ENCODE measurements at places on chromosomes 11 and 22. TPM values are rescaled to one million over a fixed set of nuclear protein-coding genes. Genes with fewer than 3 reads are reported as not detected.

- DNase-seq: no peak
- H3K36me3 ChIP-seq: no peaks in the 10 kb centered on the region
- H3K27me3 ChIP-seq: no peaks in the 10 kb centered on the region
Measured at GRCh38 chr11:29282088-29282487, 734.7 kb downstream of the KCNA4 start.

Gene TMEM86A
- total RNA-seq: 6.5 TPM

GRCh38 chr11:61682906-61683675 is 2.9 kb downstream of the DAGLA start:
- H3K27me3 ChIP-seq: no peaks in the 10 kb centered on the region
- peaks cover 17% of the 10 kb centered on the region for H3K4me1 ChIP-seq
- no peaks in the 10 kb centered on the region for H3K36me3 ChIP-seq
- no peak overlapping the region for H3K4me3 ChIP-seq
- DNase-seq: no peak

GRCh38 chr22:22576989-22577427 is 17.9 kb upstream of the PRAME start:
- no peak for DNase-seq
- H3K27ac ChIP-seq: no peak overlapping the region
- H3K36me3 ChIP-seq: no peaks in the 10 kb centered on the region
- H3K4me3 ChIP-seq: no peak overlapping the region
- H3K27me3 ChIP-seq: peaks cover 4% of the 10 kb centered on the region

Gene STK33
- total RNA-seq: 14.6 TPM

Gene ZBTB16
- total RNA-seq: 230 TPM

GRCh38 chr11:87368858-87369480 is 331.2 kb downstream of the TMEM135 start:
- H3K36me3 ChIP-seq: no peaks in the 10 kb centered on the region
- no peak overlapping the region for H3K4me3 ChIP-seq
- no peak overlapping the region for H3K27ac ChIP-seq
- no peaks in the 10 kb centered on the region for H3K4me1 ChIP-seq
- H3K27me3 ChIP-seq: no peaks in the 10 kb centered on the region
- no peak for DNase-seq

Gene OR51I1
- total RNA-seq: not detected

GRCh38 chr11:117172724-117173421 is 5.7 kb upstream of the SIDT2 start:
- no peak for DNase-seq
- H3K27me3 ChIP-seq: no peaks in the 10 kb centered on the region
- H3K4me1 ChIP-seq: peaks cover 4% of the 10 kb centered on the region
- H3K4me3 ChIP-seq: no peak overlapping the region

GRCh38 chr11:35116245-35116644 is 22.7 kb upstream of the CD44 start:
- H3K36me3 ChIP-seq: no peaks in the 10 kb centered on the region
- H3K27ac ChIP-seq: no peak overlapping the region
- DNase-seq: no peak
- H3K4me3 ChIP-seq: no peak overlapping the region
- H3K4me1 ChIP-seq: no peaks in the 10 kb centered on the region
- no peaks in the 10 kb centered on the region for H3K27me3 ChIP-seq

Gene UPK3A
- total RNA-seq: 103 TPM

GRCh38 chr22:17057959-17058814 is 26.6 kb upstream of the IL17RA start:
- H3K4me1 ChIP-seq: no peaks in the 10 kb centered on the region
- DNase-seq: peak; percentile 72
- no peak overlapping the region for H3K4me3 ChIP-seq
- no peaks in the 10 kb centered on the region for H3K36me3 ChIP-seq

DNA sequence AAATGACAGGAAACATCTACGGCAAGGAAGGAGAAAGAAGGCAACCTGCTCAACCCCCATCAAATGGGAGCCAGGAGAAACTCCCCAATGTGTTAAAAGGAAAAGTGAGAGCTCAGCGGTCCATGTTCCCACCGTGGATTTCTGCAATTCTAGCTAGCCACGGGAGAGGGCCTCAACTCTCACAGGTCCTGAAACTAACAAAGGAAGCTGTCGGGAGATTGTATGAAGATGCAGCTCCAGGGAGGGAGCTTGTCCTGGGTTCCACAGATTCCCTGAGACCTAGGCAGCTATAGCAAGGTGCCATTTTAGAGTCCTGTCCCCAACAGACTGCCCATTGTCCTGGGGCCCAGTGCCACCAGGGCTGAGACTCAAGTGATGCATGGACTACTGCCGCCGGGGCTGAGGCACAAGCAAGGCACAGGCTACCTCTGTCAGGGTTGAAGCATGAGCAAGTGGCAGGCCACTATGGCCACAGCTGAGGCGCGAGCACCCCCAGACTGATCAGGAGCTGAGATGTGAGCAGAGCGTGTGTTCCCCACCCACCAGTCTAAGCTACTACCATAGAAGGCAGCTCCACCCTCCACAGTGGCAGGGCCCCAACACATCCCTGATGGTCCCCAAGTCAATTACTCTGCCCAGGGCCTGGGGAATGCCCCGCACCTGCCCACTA is 31.3 kb downstream of the RSF1 start:
- H3K27me3 ChIP-seq: no peaks in the 10 kb centered on the region
- H3K36me3 ChIP-seq: no peaks in the 10 kb centered on the region
- H3K27ac ChIP-seq: no peak overlapping the region
- DNase-seq: no peak

Gene WNT7B
- total RNA-seq: 7.7 TPM

Gene KCNK4
- not detected for total RNA-seq

GRCh38 chr11:34267417-34267816 is 90.4 kb downstream of the ABTB2 start:
- H3K36me3 ChIP-seq: no peaks in the 10 kb centered on the region
- no peak overlapping the region for H3K4me3 ChIP-seq
- no peaks in the 10 kb centered on the region for H3K27me3 ChIP-seq
- no peaks in the 10 kb centered on the region for H3K4me1 ChIP-seq
- no peak overlapping the region for H3K27ac ChIP-seq

Gene LDHAL6A
- not detected for total RNA-seq

GRCh38 chr11:76226626-76227025 is 20.3 kb upstream of the WNT11 start:
- DNase-seq: no peak
- no peaks in the 10 kb centered on the region for H3K27me3 ChIP-seq
- H3K27ac ChIP-seq: no peak overlapping the region

- H3K4me1 ChIP-seq: no peaks in the 10 kb centered on the region
- H3K27me3 ChIP-seq: no peaks in the 10 kb centered on the region
- no peak for DNase-seq
- H3K4me3 ChIP-seq: no peak overlapping the region
Measured at GRCh38 chr11:133443206-133443747, 89.0 kb downstream of the OPCML start.

DNA sequence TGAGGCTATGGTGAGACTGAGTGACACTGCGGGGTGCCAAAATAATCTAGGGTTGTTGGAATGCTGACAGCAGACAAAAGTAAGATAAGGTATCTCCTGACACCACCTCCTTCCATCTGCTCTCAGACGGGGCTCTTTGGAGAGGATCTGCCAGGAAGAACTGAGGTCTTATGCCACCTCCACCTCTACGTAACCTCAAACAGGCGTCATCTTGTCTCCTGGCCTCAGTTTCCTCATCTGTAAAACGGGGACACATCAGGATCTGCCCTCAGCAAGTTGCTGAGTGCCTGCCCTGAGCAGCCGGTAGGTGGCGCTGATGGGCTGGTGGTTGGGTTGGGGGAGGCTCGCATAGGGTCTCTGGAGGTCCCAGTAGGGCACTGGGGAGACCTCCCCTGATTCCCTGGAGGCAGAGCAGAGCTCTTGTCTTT is 1.7 kb upstream of the MYEOV start:
- H3K27me3 ChIP-seq: no peaks in the 10 kb centered on the region
- H3K36me3 ChIP-seq: no peaks in the 10 kb centered on the region
- no peak for DNase-seq
- no peaks in the 10 kb centered on the region for H3K4me1 ChIP-seq
- H3K4me3 ChIP-seq: no peak overlapping the region

Gene SNX32
- total RNA-seq: 0.91 TPM

Gene ARHGAP8
- 64.5 TPM for total RNA-seq

Gene LINC01488
- not detected for total RNA-seq

Gene UBTFL1
- not detected for total RNA-seq

Gene USP35
- total RNA-seq: 13.6 TPM

GRCh38 chr11:134719397-134719796 is 307.4 kb upstream of the B3GAT1 start:
- H3K4me1 ChIP-seq: no peaks in the 10 kb centered on the region
- no peak overlapping the region for H3K4me3 ChIP-seq
- H3K36me3 ChIP-seq: no peaks in the 10 kb centered on the region
- DNase-seq: no peak

Gene PKNOX2
- total RNA-seq: 14.7 TPM

DNA sequence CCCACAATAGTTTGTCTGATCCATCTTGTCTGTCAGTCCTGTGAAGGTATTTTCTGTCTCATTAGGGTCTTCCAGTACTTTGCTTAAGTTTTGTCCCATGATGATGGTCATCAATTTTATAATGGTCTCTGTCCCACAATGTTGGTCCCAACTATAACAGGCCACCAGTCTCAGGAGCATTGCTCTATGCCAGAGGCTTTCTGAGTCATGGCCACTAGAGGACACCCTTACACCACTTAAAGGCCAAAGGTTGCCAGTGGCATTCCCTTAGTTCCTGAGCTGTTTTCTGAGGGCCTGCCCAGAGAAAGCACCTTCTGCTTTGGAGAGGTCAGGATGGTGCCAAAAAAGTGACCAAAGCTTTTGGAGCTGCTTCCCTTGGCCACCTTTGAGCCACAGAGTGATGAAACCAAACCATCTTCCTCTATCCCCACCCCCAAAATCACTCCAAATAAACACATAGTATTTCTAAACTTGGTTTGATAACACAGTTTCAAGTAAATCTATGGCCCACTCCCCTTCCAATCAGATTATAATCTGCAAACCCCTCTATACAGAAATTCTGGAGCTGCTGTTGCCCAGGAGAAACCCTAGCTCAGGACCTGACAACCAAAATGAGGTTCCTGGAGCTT is 19.3 kb downstream of the EIF3F start:
- peak; percentile 28 for DNase-seq
- no peak overlapping the region for H3K4me3 ChIP-seq
- no peaks in the 10 kb centered on the region for H3K27me3 ChIP-seq
- H3K27ac ChIP-seq: no peak overlapping the region
- no peaks in the 10 kb centered on the region for H3K4me1 ChIP-seq

Gene LDHA
- total RNA-seq: 182 TPM

- H3K4me3 ChIP-seq: no peak overlapping the region
- DNase-seq: no peak
- H3K27ac ChIP-seq: no peak overlapping the region
- no peaks in the 10 kb centered on the region for H3K4me1 ChIP-seq
- H3K27me3 ChIP-seq: no peaks in the 10 kb centered on the region
Measured at GRCh38 chr11:6671991-6672390, 11.1 kb downstream of the MRPL17 start.

Gene MPPED1
- total RNA-seq: 0.77 TPM

Gene GAL3ST3
- total RNA-seq: 4.3 TPM

- no peaks in the 10 kb centered on the region for H3K36me3 ChIP-seq
- no peaks in the 10 kb centered on the region for H3K4me1 ChIP-seq
- DNase-seq: no peak
- no peak overlapping the region for H3K4me3 ChIP-seq
- H3K27me3 ChIP-seq: no peaks in the 10 kb centered on the region
- H3K27ac ChIP-seq: no peak overlapping the region
Measured at GRCh38 chr11:41201156-41201555, 258.3 kb downstream of the LRRC4C start.

Gene CTSW
- 1.3 TPM for total RNA-seq

DNA sequence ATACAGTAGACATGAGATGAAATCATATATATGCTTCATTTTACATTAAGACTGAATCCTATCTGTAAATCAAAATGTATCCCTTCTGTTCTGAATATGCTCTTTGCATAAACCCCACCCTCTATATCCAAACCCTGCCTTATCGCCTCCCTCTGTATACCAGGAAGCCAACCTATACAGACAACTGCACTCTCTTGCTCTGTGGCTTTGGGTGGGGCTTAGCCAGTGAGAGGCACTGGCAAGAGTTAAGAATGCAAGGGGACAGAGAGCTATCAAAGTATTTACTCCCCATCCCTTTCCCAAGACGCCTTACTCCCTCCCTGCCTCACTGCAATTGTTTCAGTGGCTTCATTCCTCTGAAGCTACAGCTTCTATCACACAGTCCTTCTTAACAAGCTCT is 309.8 kb downstream of the TTC28 start:
- no peak for DNase-seq
- no peak overlapping the region for H3K4me3 ChIP-seq
- H3K27me3 ChIP-seq: no peaks in the 10 kb centered on the region
- H3K4me1 ChIP-seq: no peaks in the 10 kb centered on the region
- no peaks in the 10 kb centered on the region for H3K36me3 ChIP-seq

- H3K4me1 ChIP-seq: no peaks in the 10 kb centered on the region
- H3K27ac ChIP-seq: no peak overlapping the region
- no peaks in the 10 kb centered on the region for H3K36me3 ChIP-seq
- no peak for DNase-seq
- no peak overlapping the region for H3K4me3 ChIP-seq
Measured at GRCh38 chr11:71379701-71380100, 68.5 kb downstream of the DHCR7 start.

- peak overlapping the region; percentile 63 for H3K27ac ChIP-seq
- no peaks in the 10 kb centered on the region for H3K36me3 ChIP-seq
- no peaks in the 10 kb centered on the region for H3K27me3 ChIP-seq
- peak; percentile 74 for DNase-seq
Measured at GRCh38 chr11:112289588-112290492, 29.2 kb upstream of the PLET1 start.

Gene FAM111B
- total RNA-seq: 1.4 TPM

Gene WT1
- total RNA-seq: 0.14 TPM

Gene ROBO4
- total RNA-seq: 8.5 TPM

- H3K4me3 ChIP-seq: no peak overlapping the region
- H3K27me3 ChIP-seq: no peaks in the 10 kb centered on the region
- no peaks in the 10 kb centered on the region for H3K36me3 ChIP-seq
- no peak for DNase-seq
Measured at GRCh38 chr11:116563028-116563711, 209.6 kb downstream of the BUD13 start.

Gene MUC5AC
- total RNA-seq: 0.05 TPM

- H3K4me1 ChIP-seq: no peaks in the 10 kb centered on the region
- no peaks in the 10 kb centered on the region for H3K27me3 ChIP-seq
- no peak overlapping the region for H3K27ac ChIP-seq
Measured at GRCh38 chr11:2673871-2674471, 25.8 kb downstream of the KCNQ1OT1 start.

Gene C11orf91
- not detected for total RNA-seq

Gene KRTAP5-8
- 2.8 TPM for total RNA-seq

Gene RIN1
- total RNA-seq: 12.8 TPM

Gene PRAME
- not detected for total RNA-seq

GRCh38 chr22:36277482-36278291 is 24.8 kb downstream of the APOL1 start:
- H3K27ac ChIP-seq: no peak overlapping the region
- H3K27me3 ChIP-seq: no peaks in the 10 kb centered on the region
- DNase-seq: peak; percentile 50
- peaks cover 3% of the 10 kb centered on the region for H3K4me1 ChIP-seq
- H3K36me3 ChIP-seq: peaks cover 5% of the 10 kb centered on the region

- H3K27ac ChIP-seq: no peak overlapping the region
- H3K27me3 ChIP-seq: no peaks in the 10 kb centered on the region
- no peaks in the 10 kb centered on the region for H3K4me1 ChIP-seq
- H3K4me3 ChIP-seq: no peak overlapping the region
Measured at GRCh38 chr11:12599408-12600143, 74.6 kb upstream of the TEAD1 start.

All from prostate gland (tissue), 2 donors.